ENCODE measurements at places on chromosomes 7 and 10.

DNA sequence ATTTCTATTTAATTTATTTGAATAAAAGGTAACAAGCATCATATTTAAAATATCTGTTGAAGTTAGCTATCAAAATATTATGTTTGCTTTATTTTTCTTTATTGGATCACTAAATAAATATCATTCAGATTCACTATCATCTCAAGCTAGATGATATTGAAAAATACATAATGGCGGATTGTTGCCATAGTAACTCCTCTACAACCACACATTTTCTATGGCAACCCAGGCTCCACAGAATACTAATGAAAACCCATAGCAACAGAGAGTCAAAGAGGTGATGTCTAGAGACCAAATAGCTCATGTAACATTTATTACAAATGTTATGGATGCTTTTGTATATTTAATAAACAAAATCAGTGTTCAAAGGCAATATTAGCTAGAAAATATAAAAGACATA is 148.9 kb upstream of the CDK1 start:
- no peak overlapping the region for H3K27ac ChIP-seq
- H3K36me3 ChIP-seq: peaks cover 21% of the 10 kb centered on the region
- H3K27me3 ChIP-seq: peaks cover 2% of the 10 kb centered on the region
- H3K4me1 ChIP-seq: peaks cover 15% of the 10 kb centered on the region
- H3K4me3 ChIP-seq: no peak overlapping the region

- H3K27ac ChIP-seq: no peak overlapping the region
- H3K4me3 ChIP-seq: no peak overlapping the region
- H3K4me1 ChIP-seq: peaks cover 13% of the 10 kb centered on the region
- no peaks in the 10 kb centered on the region for H3K27me3 ChIP-seq
- no peaks in the 10 kb centered on the region for H3K36me3 ChIP-seq
Measured at GRCh38 chr7:31020161-31020560, 31.9 kb upstream of the ADCYAP1R1 start.

DNA sequence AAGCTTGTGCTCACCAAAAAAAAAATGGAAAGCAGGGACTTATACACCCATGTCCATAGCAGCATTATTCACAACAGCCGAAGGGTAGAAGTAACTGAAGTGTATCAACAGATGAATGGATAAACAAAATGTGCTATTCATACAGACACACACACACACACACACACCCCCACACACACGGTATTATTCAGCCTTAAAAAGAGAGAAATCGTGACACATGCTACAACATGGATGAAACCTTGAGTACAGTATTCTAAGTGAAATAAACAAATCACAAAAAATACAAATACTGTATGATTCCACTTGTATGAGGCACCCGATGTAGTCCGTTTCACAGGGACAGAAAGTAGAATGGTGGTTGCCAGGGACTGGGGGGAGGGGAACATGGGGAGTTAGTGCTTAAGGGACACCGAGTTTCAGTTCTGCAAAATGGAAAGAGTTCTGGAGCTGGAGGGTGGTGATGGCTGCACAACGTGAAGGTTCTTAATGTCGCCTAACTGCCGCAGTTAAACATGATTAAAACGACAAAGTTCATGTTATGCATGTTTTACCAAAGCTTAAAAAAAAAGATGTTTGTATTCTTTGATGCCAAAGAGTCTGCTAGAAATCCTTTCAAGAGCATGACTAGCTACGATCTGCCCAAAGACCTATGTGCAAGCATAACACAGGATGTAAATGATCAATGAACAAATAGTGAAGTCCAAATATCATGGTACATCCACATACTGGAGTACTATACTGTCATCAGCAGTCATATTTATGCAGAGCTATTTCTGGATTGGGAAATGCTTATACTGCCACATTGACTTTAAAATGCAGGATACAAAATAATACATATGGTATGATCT is 7.2 kb downstream of the TNS3 start:
- H3K27ac ChIP-seq: no peak overlapping the region
- H3K36me3 ChIP-seq: no peaks in the 10 kb centered on the region
- peaks cover 14% of the 10 kb centered on the region for H3K27me3 ChIP-seq
- peaks cover 9% of the 10 kb centered on the region for H3K4me1 ChIP-seq
- DNase-seq: no peak

- no peak overlapping the region for H3K27ac ChIP-seq
- no peak overlapping the region for H3K4me3 ChIP-seq
- no peaks in the 10 kb centered on the region for H3K4me1 ChIP-seq
- H3K36me3 ChIP-seq: no peaks in the 10 kb centered on the region
- peaks cover 2% of the 10 kb centered on the region for H3K27me3 ChIP-seq
- DNase-seq: no peak
Measured at GRCh38 chr7:114649689-114650088, 235.1 kb downstream of the FOXP2 start.

GRCh38 chr7:112985377-112985987 is 101.1 kb downstream of the GPR85 start:
- no peak overlapping the region for H3K4me3 ChIP-seq
- H3K27me3 ChIP-seq: peaks cover 2% of the 10 kb centered on the region
- H3K4me1 ChIP-seq: no peaks in the 10 kb centered on the region
- DNase-seq: no peak

GRCh38 chr10:24851629-24852028 is 100.8 kb downstream of the PRTFDC1 start:
- H3K27ac ChIP-seq: no peak overlapping the region
- H3K4me1 ChIP-seq: peaks cover 7% of the 10 kb centered on the region
- H3K27me3 ChIP-seq: peaks cover 4% of the 10 kb centered on the region
- DNase-seq: no peak

DNA sequence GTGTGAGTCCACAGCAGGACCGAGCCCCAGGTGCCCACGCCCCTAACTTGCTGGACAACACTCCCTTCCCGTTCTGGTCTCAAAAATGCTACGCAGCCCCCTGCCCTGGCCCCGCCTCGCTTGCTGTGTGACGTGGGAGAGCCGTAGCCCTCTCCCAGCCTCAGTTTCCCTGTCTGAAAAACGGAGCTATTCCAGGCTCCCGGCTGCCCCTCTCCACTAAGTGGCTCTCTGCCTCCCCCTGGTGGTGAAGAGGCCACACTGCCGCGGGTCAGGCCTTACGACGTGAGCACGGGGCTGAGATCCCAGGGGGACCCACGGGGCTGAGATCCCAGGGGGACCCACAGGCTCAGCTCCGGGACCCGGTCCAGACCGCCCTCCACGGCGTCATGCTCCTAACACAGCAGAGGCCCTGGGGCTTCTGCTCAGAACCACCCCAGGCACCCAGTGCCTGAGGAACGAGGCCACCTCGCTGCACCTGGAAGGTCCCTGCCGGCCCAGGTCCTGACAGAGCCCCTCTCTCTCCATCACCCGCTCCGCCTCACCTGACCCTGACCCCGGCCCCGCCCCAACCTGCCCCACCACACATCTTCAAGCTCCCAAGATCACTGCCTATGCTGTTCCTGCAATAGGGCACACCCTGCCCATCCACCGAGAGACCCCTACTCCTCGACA is 26.7 kb downstream of the MICALL2 start:
- no peaks in the 10 kb centered on the region for H3K36me3 ChIP-seq
- peak; percentile 54 for DNase-seq
- peaks cover 5% of the 10 kb centered on the region for H3K4me1 ChIP-seq
- no peak overlapping the region for H3K4me3 ChIP-seq
- H3K27me3 ChIP-seq: peaks cover 4% of the 10 kb centered on the region

- no peaks in the 10 kb centered on the region for H3K27me3 ChIP-seq
- H3K27ac ChIP-seq: peak overlapping the region; percentile 9
- DNase-seq: no peak
- H3K4me3 ChIP-seq: no peak overlapping the region
Measured at GRCh38 chr7:4124556-4125477, 557.3 kb upstream of the FOXK1 start.

GRCh38 chr10:10610171-10610570 is 407.5 kb upstream of the CELF2 start:
- DNase-seq: no peak
- no peaks in the 10 kb centered on the region for H3K4me1 ChIP-seq
- H3K27me3 ChIP-seq: no peaks in the 10 kb centered on the region
- no peaks in the 10 kb centered on the region for H3K36me3 ChIP-seq

- H3K27ac ChIP-seq: no peak overlapping the region
- no peak overlapping the region for H3K4me3 ChIP-seq
- no peaks in the 10 kb centered on the region for H3K36me3 ChIP-seq
- H3K27me3 ChIP-seq: peaks cover 3% of the 10 kb centered on the region
- no peak for DNase-seq
- no peaks in the 10 kb centered on the region for H3K4me1 ChIP-seq
Measured at GRCh38 chr10:78351809-78352208, 318.1 kb downstream of the RPS24 start.

DNA sequence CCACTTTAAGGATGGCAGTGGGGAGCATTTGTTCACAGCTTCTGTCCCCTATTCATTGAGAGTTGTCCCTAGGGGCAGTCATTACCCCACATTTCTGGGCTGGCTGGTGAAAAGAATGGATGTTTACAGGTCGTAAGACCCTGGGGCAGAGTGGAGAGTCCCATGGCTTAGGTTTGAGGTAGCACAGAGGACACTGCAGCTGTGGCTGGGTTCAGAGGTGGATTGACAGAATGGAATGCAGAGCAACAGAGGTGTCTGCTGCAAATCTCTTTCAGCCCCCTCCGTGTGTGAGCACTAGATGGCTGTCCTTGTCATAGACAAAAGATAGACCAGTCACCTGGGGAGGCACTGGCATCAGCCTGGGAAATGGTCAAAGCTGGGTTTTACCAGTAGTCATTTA is 141.9 kb downstream of the CACNB2 start:
- H3K27me3 ChIP-seq: no peaks in the 10 kb centered on the region
- H3K27ac ChIP-seq: no peak overlapping the region
- no peak overlapping the region for H3K4me3 ChIP-seq

- H3K27me3 ChIP-seq: no peaks in the 10 kb centered on the region
- no peak for DNase-seq
- H3K36me3 ChIP-seq: no peaks in the 10 kb centered on the region
- H3K4me3 ChIP-seq: no peak overlapping the region
Measured at GRCh38 chr10:56255298-56255697, 105.8 kb downstream of the ZWINT start.

DNA sequence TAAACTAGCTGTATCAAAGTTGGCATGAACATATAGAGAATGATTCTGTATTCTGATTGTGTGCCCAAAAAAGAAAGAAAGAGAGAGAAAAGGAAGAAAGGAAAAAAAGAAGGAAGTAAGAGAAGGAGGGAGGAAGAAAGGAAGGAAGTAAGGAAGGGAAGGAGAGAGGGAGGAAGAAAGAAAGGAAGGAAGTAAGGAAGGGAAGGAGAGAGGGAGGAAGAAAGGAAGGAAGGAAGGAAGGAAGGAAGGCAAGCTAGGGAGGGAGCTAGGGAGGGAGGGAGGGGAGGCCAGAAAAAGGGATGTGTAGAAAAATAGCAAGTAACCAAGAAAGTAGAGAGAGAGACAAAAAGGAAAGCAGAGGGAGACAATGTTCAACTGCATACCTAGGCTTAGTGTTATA is 60.7 kb upstream of the TARP start:
- no peak overlapping the region for H3K4me3 ChIP-seq
- no peaks in the 10 kb centered on the region for H3K36me3 ChIP-seq
- H3K4me1 ChIP-seq: peaks cover 38% of the 10 kb centered on the region
- no peaks in the 10 kb centered on the region for H3K27me3 ChIP-seq

DNA sequence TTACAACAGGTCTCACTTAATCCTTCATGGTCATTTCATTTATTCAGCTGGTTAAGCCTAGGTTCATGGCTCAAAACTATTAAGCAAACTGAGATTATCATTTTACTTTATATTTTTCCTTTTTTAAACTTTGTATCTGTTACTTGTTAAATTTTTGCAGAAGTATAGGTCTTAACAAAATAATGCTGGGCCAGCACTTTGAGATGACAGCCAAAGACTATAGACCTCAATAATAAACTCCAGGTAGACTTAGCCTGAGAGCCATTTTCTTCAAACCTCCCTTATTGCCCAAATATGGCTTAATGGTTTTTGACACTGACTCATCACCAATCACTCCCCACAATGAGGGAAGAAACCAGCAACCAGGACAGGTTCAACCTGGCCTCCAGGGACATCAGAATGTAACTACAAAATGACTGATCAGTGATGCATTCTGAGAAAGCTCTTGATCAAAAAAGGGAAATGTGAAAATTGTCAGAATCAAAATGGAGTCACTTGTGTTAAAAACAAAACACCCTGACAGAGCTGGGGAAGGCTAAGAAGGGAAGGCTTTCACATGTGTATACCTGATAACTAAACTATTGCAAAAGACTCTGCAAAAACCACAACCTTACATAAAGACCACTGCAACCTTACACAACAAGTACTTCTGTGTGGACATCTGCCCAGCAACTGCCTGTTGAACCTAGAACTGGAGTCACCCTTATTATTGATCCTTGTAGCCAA is 2.1 kb upstream of the CCDC126 start:
- peaks cover 4% of the 10 kb centered on the region for H3K36me3 ChIP-seq
- peak overlapping the region; percentile 55 for H3K27ac ChIP-seq
- H3K4me3 ChIP-seq: peak overlapping the region; percentile 62
- DNase-seq: peak; percentile 39

DNA sequence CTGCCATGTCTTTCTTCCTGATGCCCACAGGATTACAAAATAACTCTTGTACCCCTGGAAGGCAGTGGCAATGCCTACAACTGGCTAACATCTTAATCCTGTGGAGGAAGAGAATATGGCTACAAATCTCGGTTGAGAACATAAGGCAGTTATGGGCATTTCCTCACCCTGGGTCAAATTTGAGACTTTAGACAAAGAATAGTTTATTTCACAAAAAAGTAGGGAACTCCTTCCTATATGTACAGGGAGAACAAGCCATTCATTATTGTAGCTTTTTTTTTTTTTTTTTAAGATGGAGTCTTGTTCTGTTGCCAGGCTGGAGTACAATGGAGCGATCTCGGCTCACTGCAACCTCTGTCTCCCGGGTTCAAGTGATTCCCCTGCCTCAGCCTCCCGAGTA is 2.6 kb downstream of the ALDH18A1 start:
- no peaks in the 10 kb centered on the region for H3K27me3 ChIP-seq
- no peak overlapping the region for H3K4me3 ChIP-seq
- no peak overlapping the region for H3K27ac ChIP-seq
- peaks cover 51% of the 10 kb centered on the region for H3K36me3 ChIP-seq
- no peak for DNase-seq

DNA sequence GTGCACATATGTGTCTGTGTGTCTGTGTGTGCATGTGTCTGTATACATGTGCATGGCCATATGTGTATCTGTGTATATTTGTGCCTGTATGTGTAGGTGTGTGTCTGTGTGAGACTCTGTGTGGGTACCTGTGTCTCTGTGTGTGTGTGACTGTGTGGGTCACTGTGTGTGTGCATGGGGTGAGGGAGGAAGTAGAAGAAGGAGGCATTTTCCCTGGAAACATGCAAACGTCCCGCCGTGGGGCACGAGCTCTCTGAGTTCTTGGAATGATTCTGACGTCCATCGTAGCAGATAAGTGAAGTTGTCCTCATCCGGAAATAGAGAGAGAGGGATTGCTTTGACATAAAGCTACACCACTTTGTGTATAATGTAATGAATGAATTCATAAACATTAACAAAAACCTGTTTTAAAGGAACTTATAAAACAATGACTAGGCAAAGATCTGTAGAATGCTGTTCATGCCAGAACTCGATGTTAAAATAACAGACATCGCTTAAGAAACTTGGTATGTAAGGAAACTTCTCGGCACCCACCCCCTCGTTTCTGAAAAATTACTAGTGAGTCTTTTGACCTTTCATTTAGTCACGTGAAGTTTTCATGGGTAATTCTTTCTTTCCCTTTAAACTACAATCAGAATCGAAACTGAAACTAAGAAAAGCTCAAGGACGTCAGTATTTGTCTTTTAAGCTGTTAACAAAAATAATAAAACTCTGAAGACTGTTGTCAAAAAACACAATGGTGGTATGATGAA is 43.6 kb upstream of the KLF6 start:
- H3K27ac ChIP-seq: peak overlapping the region; percentile 93
- H3K36me3 ChIP-seq: no peaks in the 10 kb centered on the region
- no peak for DNase-seq
- H3K27me3 ChIP-seq: no peaks in the 10 kb centered on the region
